ENCODE measurements at places on chromosomes 12 and 14.

DNA sequence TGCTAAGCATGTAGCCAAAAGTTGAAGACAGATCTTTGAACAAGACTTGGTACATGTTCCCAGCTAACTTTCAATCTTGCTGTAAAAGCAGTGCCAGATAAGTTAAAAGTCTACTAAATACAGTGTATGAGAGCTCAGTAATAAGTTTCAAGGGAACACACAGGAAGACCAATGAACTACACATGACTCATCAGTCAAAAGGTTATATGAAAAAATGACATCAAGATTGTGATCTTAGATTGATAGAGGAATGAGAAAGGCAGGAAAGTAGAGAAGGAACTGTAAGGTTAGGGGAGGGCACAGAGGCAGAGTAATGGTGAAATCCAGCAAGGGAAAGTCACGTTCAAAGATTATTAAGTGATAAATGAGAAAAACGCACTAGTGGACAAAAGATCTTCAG, 249.9 kb upstream of the FLRT2 start:
- DNase-seq, result no peak

- DNase-seq, result no peak
These were observed 516.4 kb downstream of the ETNK1 start for GRCh38 chr12:23141335-23141734.

DNA sequence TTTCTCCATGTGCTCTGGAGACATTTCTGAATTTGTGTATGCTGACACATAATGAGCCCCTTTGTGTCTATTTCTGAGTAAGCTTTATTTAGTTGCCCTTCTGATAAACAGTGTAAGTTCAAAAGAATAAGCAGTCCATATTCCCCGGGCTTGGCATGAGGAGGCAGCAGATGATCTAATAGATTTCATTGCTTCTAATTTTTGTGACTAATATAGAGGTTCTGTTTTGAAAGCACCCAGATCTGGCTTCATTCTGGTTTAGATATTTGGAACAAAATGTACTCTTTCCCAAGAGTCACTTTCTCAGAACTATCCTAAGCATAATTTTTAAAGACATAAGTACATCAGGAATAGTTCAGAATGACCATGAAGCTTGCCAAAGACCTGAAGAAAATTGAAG, 290.9 kb downstream of the BTG1 start:
- DNase-seq, result no peak

- DNase-seq, result no peak
These were observed 230.6 kb downstream of the KSR2 start for GRCh38 chr12:117738233-117738632.

DNA sequence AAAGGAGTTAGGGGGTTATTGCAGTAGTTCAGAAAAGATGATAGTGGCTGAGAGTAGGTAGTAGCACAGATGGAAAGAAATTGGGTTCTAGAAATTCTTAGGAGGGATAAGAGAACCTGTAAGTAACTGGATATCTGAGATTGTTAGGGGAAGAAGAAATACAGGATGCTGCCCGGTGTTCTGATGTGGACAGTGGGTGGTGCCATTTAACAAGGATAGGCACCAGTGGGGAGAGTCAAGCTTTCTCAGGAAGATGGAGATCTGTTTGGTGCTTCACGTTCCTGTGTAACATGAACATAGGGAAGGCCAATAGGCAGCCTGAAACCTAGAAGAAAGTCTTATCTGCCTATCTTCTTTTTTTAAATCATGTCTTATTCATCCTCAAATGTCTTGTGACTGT, 245.9 kb downstream of the NPAS3 start:
- peak; percentile 6 for DNase-seq

- no peak for DNase-seq
These were observed 402.9 kb upstream of the PDE3A start for GRCh38 chr12:19965196-19966038.

- peak; percentile 85 for DNase-seq
These were observed 178.4 kb downstream of the KCNA5 start for GRCh38 chr12:5222011-5222461.

DNA sequence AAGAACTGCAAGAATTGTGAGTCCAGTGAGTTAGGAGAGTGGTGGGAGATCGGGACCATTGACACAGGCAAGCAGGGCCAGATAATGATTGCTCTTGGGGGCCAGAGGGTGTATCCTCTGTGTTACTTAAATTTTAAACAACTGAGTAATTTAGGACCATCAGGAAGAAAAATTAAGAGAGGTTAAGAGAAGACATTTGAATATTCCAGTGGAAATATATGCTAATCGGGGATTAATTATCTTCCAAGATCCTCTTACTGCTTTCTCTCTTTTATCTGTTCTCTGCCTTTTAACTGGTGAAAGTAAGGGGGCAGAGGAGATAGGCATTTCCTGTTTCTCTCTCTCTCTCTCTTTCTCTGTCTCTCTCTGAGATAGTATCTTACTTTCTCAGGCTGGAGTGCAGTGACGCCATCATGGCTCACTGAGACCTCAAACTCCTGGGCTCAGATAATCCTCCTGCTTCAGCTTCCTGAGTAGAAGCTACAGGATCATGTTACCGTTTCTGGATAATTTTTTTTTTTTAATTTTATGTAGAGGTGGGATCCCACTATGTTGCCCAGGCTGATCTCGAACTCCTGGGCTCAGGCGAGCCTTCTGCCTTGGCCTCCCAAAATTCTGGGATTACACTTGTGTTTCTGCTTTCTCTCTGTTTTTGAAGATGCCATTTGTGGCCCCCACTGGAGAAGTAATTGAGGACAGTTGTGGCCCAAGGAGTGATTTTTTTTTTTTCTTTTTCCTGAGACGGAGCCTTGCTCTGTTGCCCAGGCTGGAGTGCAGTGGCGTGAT, 85.1 kb downstream of the DIP2B start:
- no peak for DNase-seq

DNA sequence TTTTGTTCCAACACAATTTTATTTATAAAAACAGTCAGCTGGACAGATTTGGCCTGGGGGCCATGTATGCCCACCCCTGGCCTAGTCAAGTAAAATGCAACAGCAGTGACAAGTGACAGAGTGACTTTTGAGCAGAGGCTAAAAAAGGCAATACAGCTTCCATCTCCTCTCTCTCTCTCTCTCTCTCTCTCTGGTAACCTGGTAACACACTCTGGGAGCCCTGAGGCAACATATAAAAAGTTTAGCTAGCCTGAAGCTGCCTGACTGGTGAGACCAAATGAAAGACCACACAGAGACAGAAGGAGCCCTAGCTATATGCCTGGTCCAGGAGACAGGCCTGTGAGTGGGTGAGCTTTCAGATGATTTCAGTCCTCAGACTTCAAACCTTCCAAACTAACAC, 105.4 kb downstream of the DENND5B start:
- no peak for DNase-seq

DNA sequence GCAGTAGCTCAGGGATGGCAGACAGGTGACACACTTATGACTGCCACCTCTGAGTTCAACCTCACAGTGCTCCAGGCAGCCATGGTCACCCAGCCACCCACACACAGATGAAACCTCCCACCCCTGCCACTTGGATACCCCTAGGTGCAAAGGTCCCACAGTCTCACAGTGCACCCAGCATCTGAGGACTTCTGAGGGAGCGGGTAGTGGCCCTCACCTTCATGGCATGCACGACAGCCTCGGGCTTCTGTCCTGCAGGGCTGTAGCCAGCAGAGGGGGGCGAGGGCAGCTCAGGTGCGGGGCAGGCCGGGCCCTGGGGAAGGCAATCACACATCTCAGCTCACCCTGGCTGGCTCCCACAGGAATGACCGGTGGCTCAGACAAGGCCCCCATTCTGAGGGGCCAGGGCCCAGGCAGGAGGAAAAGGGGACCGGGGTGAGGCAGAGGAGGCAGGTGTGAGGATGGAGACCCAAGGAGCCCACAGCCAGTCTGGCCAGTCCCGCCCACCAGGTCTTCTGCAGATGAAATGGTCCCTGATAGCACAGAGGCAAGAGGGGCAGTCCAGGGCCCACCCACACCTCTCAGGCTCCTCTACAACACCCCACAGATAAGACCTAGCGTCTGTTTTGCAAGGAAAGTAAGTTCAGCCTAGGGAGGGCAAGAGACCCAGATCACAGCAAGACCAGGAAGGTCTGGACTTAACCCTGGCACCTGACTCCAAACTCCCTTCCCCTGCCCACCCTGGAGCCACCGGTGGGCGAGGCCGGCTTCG, 35.8 kb downstream of the CCNK start:
- no peak for DNase-seq

DNA sequence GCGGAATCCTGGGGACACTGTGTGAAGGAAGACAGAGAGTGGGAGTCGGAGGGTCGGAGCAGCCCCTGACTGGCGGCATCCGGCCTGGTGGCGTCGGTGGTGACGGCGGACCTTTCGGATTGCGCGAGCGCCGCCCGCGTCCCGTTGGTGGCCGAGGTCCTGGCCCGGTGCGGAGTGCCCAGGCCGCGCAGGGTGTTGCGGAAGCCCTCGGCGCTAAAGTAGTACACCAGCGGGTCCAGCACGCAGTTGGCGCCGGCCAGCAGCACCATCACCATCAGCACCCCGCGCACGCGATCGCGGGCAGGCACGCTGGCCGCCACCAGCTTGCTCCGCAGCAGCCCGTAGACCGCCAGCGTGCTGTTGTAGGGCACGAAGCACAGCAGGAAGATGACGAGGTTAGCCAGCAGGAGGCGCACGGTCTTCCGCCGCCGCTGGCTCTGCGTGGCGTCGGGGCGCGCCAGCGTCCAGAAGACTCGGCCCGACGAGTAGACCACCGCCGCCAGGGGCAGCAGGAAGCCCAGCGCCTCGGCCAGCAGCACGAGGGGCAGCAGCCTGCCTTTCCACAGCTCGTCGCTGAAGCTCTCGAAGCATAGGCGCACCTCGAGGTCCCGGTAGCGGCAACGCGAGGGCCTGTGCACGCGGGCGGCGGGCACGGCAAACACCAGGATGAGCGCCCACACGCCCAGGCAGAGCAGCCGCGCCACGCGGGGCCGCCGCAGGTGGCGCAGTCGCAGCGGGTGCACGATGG, 13.1 kb upstream of the CHD4 start:
- no peak for DNase-seq

GRCh38 chr12:51941604-51942003, 9.9 kb upstream of the ACVR1B start:
- DNase-seq, result no peak

- no peak for DNase-seq
These were observed 6.4 kb upstream of the TMED10 start for GRCh38 chr14:75182821-75183220.

GRCh38 chr12:19130224-19131024, 891 bp downstream of the PLEKHA5 start:
- peak; percentile 41 for DNase-seq

GRCh38 chr12:102958073-102958829, 777 bp downstream of the ASCL1 start:
- DNase-seq, result peak; percentile 56

DNA sequence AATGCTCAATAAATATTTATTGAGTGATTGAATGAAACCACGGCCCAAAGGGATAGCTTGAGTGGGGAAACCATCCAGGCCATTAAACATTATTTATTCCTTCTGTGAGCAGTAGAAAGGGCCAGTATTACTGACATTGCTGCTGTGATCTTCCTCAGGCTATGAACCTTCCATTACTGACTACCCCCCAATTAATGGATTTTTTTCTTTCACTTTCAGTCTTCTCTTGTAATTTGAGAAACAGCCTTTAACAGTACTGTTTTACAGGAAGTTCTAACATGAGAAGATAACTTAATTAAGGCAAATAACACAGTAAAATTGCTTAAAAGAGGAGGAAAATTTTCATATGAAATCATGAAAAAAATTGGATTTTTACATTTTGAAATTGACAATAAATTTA, 629.5 kb downstream of the TRHDE start:
- DNase-seq, result no peak

GRCh38 chr14:105163040-105163742, 5.4 kb downstream of the JAG2 start:
- peak; percentile 82 for DNase-seq

DNA sequence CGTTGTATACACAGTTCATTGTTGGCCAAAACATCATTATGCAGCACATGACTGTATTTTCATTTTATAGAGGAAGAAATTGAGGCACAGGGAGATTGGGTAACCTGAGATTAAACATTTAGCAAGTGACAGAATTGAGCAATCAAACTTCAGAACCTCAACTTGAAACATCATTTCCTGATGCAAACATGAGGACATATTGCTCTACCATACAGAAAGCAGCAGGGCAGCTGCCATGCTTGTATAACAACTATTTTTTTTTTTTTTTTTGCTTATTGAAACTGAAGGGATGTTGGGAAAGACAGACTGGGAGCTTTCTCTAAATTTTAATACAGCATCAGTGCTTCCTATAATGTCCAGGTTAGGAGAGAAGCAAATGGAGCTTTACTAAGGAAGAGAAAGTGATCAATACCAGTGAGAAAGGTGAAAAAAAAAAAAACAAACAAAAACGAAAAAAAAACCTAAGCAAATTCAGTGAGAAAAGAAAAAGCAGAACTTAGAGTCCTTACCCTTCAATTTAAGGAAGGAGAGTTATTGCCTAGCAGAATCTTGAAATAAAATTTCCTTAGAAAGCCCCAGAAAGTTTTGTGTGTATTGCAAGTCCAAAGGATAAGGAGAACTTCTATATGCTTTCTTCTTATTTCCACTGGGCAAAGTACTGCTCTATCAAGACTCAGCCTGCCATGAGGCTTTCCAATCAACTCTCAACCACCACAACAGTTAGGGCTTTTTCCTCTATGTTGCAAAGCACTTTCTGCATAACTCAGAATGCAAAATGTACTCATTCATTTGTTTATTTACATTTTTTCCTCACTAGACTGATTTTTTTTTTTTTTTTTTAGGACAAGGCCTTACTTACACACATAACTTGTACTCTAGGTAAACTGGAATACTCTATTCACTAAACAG, 21.6 kb downstream of the BTG1 start:
- no peak for DNase-seq

- DNase-seq, result no peak
These were observed 23.4 kb upstream of the BMP4 start for GRCh38 chr14:53979747-53980642.

GRCh38 chr12:5243014-5243413, 188.9 kb upstream of the NTF3 start:
- no peak for DNase-seq

GRCh38 chr12:24931666-24932405, 17.1 kb downstream of the BCAT1 start:
- no peak for DNase-seq

- peak; percentile 87 for DNase-seq
These were observed 733 bp upstream of the P3H3 start for GRCh38 chr12:6827437-6827911.

GRCh38 chr12:108146035-108146893, 17.2 kb downstream of the WSCD2 start:
- no peak for DNase-seq

DNA sequence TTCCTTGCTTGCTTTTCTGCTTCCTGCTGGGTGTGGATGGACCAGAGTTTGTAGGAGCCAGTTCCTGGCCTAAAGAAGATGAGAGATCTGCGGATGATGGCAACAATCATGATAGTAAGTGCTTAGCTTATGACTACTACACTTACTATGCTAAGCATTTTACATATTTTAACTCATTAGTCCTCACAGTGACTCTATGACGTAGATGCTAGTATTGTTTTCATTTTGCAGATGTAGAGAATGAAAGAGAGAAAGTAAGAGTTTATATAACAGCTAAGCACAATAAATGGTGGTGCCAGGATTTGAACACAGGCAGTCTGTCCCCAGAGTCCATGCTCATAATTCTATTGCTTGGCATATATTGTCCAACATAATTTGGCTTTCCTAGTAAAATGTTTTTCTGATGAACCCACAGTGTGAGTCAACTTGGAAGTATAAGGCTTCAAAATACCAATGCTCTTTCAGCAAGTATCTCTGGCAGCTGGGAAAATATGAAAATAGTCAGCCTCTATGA, 363.2 kb upstream of the DDHD1 start:
- no peak for DNase-seq

- peak; percentile 38 for DNase-seq
These were observed 37.2 kb upstream of the YY1 start for GRCh38 chr14:100201701-100202100.

All from NCI-H345 (cell line).